Stimulated activated CD8-positive, alpha-beta memory T cell treated with anti-CD3 and anti-CD28 coated beads, Interleukin-15, amount 100 ng/mL, for 4 hours (primary cell): ENCODE measurements at places on chromosomes 7 and 10.

GRCh38 chr7:46011059-46011458 is 90.0 kb upstream of the IGFBP3 start:
- DNase-seq, result no peak

DNA sequence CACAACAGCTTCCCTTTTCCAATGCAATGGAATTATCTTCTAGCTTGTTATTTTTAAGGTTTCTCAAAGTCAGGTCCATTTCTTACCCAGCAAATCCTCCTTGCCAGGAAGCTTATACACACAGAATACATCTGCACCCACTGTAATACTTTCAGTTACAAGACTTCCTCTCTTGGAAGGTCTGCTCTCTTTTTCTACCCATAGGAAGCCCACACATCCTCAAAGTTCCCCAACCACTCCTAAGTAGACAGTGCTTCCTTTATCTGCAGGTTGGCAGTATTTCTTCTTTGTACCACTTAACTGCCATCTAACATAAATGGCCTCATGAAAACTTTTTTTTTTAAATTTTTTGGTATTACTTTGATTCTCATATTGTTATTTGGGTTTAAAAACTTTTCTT is 155.6 kb downstream of the TAX1BP1 start:
- DNase-seq, result no peak

DNA sequence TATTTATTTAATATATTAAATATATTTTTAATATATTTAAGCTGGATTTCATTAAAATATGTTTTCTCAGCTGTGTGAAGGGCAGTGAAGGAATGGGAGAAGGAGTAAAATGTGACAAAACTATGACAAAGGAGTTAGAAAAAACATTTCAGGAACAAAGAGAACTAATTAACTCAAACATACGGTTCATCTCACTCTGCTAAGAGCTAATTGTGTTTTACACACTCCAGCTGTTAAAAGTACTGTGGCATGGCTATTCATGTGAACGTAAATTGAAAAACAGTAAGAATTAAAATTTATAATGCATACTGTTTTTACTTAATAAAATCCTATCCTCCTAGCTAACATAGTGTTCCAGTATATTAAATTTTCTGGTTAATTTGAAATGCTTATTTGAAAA is 262.5 kb upstream of the GNAI1 start:
- DNase-seq, result no peak

- no peak for DNase-seq
Observed at GRCh38 chr10:63021225-63021624, 111.9 kb upstream of the NRBF2 start.

- no peak for DNase-seq
Observed at GRCh38 chr10:47317251-47317650, 5.0 kb upstream of the GDF2 start.
